ENCODE measurements at places on chromosomes 12 and 14. TPM values are rescaled to one million over a fixed set of nuclear protein-coding genes. Genes with fewer than 3 reads are reported as not detected.
A peak's percentile ranks its signal among the peaks of the same experiment; 100 is the strongest.

- DNase-seq, result no peak
Measured at GRCh38 chr12:130645751-130646150, 70.3 kb downstream of the RIMBP2 start.

DNA sequence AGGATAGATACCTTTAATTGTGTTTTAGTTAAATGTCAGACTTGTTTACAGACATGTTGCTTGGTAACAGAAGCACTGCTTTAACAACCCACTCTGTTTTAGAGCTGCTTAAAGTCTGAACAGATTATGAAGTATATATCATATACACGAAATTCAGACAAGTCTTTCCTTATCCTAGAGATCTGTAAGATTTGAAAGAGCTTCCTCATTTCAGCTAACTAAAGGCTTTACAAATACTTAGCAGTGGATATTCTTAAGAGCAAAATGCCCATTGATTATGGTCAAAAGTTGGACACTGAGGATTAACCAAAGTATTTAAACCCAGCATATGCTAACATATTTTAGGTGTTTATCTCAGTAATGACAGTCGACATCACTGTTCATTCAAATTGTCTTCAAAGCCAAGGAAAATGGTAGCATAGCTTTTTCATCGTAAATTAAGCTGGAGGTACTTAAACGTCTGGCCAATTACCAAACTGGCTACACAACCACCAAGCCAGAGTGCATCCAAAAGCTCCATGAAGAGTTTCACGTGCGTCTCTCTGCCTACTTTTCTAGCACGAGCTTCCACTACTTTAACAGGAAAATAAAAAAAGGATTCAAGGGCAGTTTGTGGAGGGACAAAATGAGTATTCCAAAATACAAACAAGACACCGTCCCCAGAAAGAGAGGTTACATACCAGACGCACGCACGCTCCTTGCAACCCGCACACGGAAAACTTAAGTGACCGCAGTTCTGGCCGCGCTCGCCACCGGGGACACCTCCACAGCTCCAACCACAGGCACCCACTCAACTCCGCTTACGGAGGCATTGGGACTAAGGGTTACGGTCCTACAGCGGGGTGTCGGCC is 565 bp downstream of the CEP83 start:
- DNase-seq, result no peak

DNA sequence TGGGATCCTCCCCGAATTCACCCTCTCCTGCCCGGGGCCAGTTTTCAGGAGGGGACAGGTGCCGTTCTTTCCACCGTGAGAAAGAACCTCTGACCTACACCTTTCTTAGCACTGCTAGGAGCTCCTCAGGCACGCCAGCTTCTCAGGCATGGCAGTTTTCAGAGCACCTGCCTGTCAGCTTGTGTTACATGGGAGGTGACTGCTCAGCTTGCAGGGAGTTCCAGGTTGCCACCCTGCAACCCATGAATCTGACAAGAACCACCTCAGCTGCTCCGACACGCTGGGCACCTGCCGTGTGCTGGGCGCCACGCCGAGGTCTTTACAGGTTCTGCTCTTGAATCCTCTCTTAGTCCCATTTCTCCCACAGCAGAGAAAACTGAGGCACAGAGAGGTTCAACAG is 12.9 kb downstream of the BRI3BP start:
- no peak for DNase-seq

GRCh38 chr14:22854963-22855724 is 16.4 kb upstream of the LRP10 start:
- no peak for DNase-seq

DNA sequence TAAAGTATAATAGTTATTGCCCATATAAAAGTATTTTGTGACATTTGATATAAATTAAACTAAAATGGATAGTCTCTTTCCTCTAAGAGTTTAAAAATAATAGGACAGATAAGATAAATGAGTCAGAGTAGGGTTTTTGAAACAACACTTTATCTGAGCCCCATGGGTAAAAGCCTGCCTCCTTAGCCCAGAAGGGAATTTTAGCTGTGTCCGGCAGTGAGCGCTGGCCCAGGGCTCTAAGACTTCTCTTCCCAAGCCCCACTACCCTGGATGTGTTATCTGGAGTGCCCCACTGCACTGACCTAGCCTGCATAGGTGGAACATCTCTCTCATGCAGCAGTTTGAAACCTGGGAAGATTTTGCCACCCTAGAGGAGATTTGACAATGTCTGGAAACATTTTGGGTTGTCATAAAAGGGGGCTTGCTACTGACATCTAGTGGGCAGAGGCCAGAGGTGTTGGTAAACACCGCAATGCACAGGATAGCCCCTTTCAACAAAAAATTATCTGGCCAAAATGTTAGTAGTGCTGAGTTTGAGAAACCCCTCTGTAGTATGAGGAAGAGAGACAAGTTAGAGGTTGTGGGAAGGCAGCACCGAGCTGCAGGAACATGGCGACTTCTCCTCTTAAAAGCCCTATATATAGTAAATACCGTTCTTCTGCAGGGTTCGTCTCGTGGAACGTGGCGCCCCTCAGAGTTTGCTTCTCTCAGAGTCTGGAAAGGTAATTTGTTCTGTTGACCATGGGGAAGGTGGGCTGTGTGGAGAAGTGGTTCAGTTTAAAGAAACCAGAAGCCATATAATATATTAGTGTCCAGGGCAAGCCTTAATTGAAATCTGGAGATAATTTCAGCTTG is 29.3 kb upstream of the ATF1 start:
- peak; percentile 29 for DNase-seq

- DNase-seq, result no peak
Measured at GRCh38 chr12:94078138-94078723, 70.1 kb upstream of the PLXNC1 start.

- DNase-seq, result no peak
Measured at GRCh38 chr12:15752785-15753184, 36.4 kb downstream of the EPS8 start.

GRCh38 chr14:79699206-79699605 is 512.1 kb downstream of the DIO2 start:
- no peak for DNase-seq

- DNase-seq, result no peak
Measured at GRCh38 chr14:24576182-24576581, at the start of gene CTSG. Gene CTSG (minus strand): TSS chr14:24576250. CDS start chr14:24576223, 27 bp downstream.

- DNase-seq, result no peak
Measured at GRCh38 chr12:3363608-3364007, 127.4 kb upstream of the PRMT8 start.

- peak; percentile 20 for DNase-seq
Measured at GRCh38 chr14:100532154-100532861, 54.9 kb downstream of the BEGAIN start.

Gene CLEC4D
- total RNA-seq, result not detected

Gene TMEM132D
- 34.1 TPM for total RNA-seq
